Caki2 (cell line): ENCODE measurements at places on chromosomes 5 and 9. TPM values are rescaled to one million over a fixed set of nuclear protein-coding genes. Genes with fewer than 3 reads are reported as not detected.

- peak; percentile 86 for DNase-seq
These were observed 339.2 kb downstream of the PIK3R1 start for GRCh38 chr5:68554571-68555279.

The GPX8 gene
- 29.6 and 49.3 TPM in 2 replicates for total RNA-seq

GRCh38 chr5:40682154-40683017, 2.7 kb downstream of the PTGER4 start:
- DNase-seq: no peak

DNA sequence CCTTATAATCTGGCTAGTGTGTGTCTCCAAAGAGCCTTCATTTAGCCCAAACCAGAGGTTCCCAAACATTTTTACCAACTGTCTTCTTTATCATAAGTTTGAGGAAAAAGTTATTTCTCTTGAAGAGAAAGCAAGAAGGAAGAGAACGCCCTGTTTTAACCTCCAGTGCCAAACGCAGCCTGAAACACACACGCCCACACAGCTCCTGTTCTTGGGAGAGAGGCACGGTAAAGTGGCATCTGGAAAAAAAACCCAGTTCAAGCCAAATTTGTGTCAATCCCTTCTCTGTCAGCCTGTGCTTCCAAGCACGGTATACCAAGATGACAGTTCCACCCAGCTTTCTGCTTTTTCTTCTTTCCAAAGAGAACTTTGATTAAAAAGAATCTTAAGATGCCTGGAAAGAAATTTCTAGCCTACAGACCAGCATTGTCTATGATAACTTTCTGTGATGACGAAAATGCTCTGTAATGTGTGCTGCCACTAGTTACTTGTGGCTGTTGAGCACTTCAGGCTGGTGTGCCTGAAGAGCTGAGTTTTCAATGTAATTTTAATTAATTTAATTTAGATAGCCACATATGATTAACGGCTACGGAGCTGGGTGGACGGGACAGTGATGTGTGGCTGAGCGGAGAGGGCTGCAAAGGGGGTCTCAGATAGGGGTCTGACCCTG, 62.3 kb downstream of the ACER2 start:
- no peak for DNase-seq

- no peak for DNase-seq
These were observed 11.1 kb downstream of the SMU1 start for GRCh38 chr9:33065157-33066076.

GRCh38 chr5:538801-539468, 14.7 kb upstream of the SLC9A3 start:
- no peak for DNase-seq
